ENCODE measurements at places on chromosomes 6 and 20. TPM values are rescaled to one million over a fixed set of nuclear protein-coding genes. Genes with fewer than 3 reads are reported as not detected.

DNA sequence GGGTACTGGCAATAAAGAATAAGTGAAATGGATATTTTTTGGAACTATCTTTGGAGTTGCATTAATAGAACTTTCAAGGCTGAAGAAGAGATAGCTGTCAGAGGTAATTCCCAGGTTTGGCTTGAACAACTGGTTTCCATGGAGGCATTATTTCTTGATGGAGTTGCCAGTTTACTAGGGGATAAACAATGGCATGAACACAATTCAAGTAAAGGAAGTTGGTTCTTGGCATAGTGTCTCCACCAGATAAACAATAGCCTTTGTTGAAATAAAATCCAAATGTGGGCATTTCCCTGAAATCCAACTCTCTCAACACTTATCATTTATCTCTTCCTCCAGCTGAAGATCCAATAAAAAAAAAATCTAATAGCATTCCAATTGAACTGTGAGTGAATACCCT is 454.9 kb downstream of the C6orf118 start:
- H3K27me3 ChIP-seq = no peaks in the 10 kb centered on the region
- no peak overlapping the region for H3K27ac ChIP-seq
- no peak for DNase-seq
- no peaks in the 10 kb centered on the region for H3K36me3 ChIP-seq
- no peaks in the 10 kb centered on the region for H3K4me1 ChIP-seq

DNA sequence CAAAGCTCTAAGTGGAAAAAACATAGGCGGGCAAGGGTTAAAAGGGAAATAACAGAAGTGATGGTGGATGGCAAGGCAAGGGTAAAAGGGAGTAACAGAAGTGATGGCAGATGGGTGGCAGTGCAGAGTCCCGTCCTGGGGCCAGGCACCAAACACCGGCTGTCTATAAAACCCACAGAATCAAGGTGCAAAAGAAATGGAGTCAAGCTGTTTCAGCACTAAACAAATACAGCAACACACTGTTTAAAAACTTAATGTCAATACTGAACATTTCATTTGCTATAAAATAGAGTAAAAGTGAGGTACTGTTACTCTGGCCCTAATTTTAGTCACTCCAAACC is 87.6 kb downstream of the MAN1A1 start:
- H3K4me1 ChIP-seq = peaks cover 3% of the 10 kb centered on the region
- H3K4me3 ChIP-seq = no peak overlapping the region
- no peak for DNase-seq
- H3K36me3 ChIP-seq = peaks cover 20% of the 10 kb centered on the region
- H3K27ac ChIP-seq = no peak overlapping the region
- H3K27me3 ChIP-seq = no peaks in the 10 kb centered on the region

DNA sequence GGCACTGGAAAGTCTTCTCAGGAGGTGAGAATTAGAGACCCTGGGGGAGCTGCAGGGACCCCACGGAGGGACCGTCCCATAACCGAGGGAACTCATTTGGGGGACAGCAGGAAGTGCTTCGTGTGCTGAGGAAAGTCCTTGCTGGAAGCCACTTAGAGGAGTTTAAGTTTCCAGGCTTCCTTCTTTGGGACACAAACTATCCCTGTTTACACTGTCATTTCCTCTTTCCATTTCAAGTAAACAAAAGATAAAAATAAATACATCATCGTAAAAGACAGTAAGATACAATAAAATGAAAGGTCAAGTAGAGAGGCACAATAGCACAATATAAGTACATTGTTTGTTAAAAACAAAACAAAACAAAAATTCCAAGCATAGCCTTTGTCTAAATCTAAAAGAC is 101.2 kb downstream of the TTLL2 start:
- peaks cover 27% of the 10 kb centered on the region for H3K27me3 ChIP-seq
- H3K27ac ChIP-seq = no peak overlapping the region
- no peaks in the 10 kb centered on the region for H3K36me3 ChIP-seq
- no peak for DNase-seq
- H3K4me3 ChIP-seq = no peak overlapping the region

DNA sequence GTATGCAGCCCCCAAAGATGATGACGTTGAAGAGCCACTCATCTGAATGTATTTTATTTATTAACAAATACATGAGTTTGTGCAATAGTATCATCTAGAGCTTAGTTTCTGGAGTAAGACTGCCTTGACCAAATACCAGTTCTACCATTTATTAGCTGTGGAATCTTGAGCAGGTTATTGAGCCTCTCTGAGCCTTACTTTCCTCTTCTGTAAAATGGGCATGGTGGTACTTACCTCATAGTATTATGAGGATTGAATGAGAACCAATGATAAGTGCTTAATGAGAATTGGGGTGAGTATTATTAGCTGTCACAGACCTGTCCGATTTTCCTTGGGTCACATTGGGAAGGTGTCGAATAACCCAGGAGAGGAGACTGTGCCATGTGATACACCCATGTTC is 164.2 kb upstream of the RNF24 start:
- H3K27me3 ChIP-seq = peaks cover 4% of the 10 kb centered on the region
- no peak overlapping the region for H3K27ac ChIP-seq
- no peak overlapping the region for H3K4me3 ChIP-seq
- DNase-seq = no peak
- H3K4me1 ChIP-seq = no peaks in the 10 kb centered on the region

GRCh38 chr20:48787861-48788375 is 39.9 kb downstream of the PREX1 start:
- H3K4me1 ChIP-seq = peaks cover 81% of the 10 kb centered on the region
- no peaks in the 10 kb centered on the region for H3K27me3 ChIP-seq
- no peaks in the 10 kb centered on the region for H3K36me3 ChIP-seq

- H3K4me3 ChIP-seq = no peak overlapping the region
- no peaks in the 10 kb centered on the region for H3K27me3 ChIP-seq
- no peak overlapping the region for H3K27ac ChIP-seq
- DNase-seq = no peak
- H3K4me1 ChIP-seq = no peaks in the 10 kb centered on the region
- no peaks in the 10 kb centered on the region for H3K36me3 ChIP-seq
Measured at GRCh38 chr6:82080767-82081166, 166.8 kb downstream of the IBTK start.

DNA sequence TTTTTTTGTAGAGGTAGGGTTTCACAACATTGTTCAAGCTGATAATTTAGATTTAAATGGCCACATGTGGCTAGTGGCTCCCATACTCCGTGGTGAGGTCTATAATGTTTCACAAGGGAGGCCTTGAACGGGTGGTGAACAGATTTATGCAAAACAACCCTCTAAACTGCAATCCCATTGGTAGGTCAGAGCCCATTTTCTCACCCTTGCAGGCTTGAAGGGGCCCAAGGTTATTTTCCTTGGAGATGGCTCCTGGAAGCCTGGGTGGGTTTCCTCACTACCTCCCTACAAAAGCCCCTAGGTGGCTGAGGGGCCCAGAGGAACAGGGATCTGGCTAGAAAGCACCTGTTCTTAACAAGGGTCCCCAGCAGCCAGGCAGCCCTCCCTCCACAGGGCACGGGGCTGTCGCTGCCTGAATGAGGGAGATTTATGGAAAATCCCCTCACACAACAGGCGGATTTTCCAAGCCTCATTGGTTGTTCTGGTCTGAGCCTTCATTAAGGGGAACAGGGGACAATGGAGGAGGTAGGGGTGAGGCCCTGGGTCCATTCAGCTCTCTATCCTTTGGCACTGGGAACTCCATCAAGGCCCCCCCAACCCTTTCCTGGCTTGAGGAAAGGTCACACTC is 64.6 kb downstream of the VEGFA start:
- peaks cover 5% of the 10 kb centered on the region for H3K27me3 ChIP-seq
- DNase-seq = no peak
- H3K4me3 ChIP-seq = no peak overlapping the region
- no peaks in the 10 kb centered on the region for H3K4me1 ChIP-seq

DNA sequence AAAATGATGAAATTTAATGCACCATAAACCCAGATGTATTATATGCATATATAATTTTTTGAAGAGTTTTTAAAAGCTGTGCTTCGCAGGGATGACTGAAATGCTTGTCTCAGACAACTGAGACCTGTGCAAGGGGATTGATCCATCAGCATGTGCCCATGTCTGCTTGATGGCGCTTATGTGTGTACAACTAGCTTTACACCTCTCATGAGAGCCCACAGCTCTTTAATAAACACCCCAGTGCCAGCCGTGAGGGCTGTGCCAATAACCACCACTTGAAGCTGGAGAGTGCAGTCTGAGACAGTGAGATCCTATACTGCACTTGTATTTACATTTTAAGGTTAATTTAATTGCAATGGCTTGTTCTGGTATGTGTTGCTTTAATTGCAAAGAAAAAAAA is 225.5 kb downstream of the BCKDHB start:
- H3K4me3 ChIP-seq = no peak overlapping the region
- no peak overlapping the region for H3K27ac ChIP-seq
- H3K4me1 ChIP-seq = no peaks in the 10 kb centered on the region
- DNase-seq = no peak
- H3K36me3 ChIP-seq = no peaks in the 10 kb centered on the region

SASH1 gene
- not detected for polyA plus RNA-seq

DNA sequence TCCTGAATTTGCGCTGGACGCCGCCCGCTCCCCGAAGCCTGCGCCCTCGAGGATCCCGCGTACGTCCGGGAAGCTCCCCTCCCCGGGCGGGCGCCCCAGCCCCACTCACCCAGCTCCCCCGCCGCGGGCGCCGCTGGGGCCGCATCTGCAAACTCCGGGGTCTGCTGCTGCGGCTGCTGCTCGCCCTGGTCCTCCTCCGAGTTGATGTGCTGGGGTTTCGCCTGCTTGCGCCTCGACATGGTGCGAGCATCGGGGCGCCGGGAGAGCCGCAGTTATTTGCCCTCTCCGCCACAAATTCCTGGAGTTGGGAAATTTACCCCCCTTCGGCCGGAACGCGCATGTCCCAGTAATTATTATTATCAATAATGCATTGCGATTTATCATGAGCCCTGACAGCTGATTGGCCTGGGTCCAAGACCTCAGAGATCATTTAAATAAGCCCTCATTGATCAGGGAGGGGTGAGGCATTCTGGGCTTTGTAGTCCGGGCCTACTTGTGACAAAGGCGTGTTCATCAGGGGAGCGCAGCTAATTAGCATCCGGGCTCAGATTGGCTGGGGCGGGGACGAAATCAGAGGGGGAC is at the start of gene SALL4:
SALL4 (minus strand) TSS at position 352 of the 582 bp plus-strand sequence; CDS start at position 239, 113 bp downstream.
- H3K27me3 ChIP-seq = peaks cover 77% of the 10 kb centered on the region
- H3K4me1 ChIP-seq = peaks cover 12% of the 10 kb centered on the region
- H3K27ac ChIP-seq = no peak within 1 kb of the TSS
- no peaks in the 10 kb centered on the region for H3K36me3 ChIP-seq
- DNase-seq = no peak

COL12A1 gene
- not detected for polyA plus RNA-seq

PPP1R16B gene
- polyA plus RNA-seq = 54.6 TPM

GOPC gene
- 7.0 TPM for polyA plus RNA-seq

DNA sequence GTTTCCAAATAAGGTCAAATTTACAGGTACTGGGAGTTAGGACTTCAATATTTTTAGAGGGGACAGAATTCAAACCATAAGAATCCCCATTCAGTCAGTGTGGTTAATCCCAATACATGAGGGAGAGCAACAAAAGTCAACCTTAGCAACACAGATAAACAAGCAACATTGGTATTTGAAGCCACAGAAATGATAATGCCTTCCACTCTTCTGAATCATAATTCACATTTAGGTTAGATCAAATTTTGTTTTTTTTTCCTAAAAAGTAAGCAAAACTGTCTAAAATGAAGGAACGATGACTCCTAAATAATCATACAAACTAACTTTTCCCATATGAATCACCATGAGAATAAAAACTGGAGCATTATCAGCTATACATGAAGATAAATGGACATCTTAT is 246.0 kb upstream of the TENT5A start:
- H3K27ac ChIP-seq = no peak overlapping the region
- no peak overlapping the region for H3K4me3 ChIP-seq
- H3K4me1 ChIP-seq = no peaks in the 10 kb centered on the region

DNA sequence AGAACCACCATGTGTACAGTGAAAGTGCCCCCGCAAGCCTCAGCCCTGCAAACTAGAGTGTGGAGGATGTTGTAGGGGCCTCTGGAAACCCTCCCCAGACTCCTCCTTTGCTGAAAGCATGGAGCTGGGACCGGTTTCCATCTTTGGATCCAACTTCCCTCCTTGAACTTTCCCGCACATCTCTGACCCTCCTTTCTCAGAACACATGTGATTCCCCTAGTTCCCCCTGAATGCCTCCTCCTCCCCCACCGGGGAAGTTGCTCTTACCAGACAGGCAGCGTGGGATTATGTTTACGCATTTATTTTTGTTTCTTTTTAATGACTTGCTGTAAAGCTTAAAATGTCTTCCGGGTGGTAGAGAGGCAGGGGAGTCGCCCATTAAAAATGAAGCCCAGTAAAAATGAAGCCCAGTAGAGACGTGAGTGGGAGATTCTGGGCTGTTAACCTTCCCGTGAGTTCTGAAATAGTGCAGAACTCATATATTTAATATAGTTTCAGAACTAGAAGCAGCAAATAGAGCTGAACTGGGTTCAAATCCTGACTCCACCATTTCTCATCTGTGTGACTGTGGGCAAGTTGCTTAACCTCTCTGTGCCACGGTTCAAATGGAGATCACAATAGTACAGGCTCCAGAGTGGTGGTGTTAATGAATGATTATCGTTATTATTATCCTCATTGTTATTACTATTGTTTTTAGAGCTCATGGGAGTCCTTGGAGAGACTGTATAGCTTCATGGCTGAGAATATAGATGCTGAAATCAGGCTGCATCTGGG is 8.0 kb upstream of the PTPN1 start:
- no peak overlapping the region for H3K27ac ChIP-seq
- H3K4me1 ChIP-seq = peaks cover 24% of the 10 kb centered on the region
- H3K36me3 ChIP-seq = no peaks in the 10 kb centered on the region

DNA sequence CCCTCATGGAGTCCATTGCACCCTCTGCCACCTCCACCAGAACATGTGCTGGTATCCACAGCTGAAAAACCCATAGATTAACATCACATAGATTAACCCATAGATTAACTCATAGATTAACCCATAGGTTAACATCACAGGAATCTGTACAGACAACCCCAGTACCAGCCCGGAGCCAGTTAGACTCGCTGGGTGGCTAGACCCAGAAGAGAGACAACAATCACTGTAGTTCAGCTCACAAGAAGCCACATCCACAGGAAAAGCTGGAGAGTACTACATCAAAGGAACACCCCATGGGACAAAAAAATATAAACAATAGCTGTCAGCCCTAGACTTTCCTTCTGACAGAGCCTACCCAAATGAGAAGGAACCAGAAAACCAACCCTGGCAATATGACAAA is 25.1 kb downstream of the SERPINB9 start:
- peaks cover 88% of the 10 kb centered on the region for H3K4me1 ChIP-seq
- peak overlapping the region; percentile 97 for H3K27ac ChIP-seq
- H3K36me3 ChIP-seq = peaks cover 8% of the 10 kb centered on the region
- no peaks in the 10 kb centered on the region for H3K27me3 ChIP-seq

DNA sequence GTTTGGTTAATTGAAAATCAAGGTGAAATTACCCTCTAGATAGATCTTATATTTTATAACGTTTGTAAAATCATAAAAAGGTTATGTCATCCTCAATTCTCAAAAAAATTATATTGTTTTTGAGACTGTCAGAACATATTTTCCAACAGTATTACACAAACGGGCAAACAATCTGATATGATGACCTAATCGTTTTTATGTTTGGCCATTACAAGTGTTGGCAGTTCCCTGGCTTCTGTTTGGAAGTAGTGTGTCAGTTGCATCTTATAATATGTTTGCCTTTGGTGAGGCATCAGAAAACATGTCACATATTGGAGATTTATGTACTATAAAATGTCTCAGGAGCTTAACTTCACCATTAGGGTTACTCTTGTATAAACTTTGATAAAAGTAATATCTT is 308.1 kb upstream of the EPHA7 start:
- DNase-seq = no peak
- H3K4me1 ChIP-seq = no peaks in the 10 kb centered on the region
- no peak overlapping the region for H3K4me3 ChIP-seq
- no peaks in the 10 kb centered on the region for H3K27me3 ChIP-seq
- no peaks in the 10 kb centered on the region for H3K36me3 ChIP-seq
- no peak overlapping the region for H3K27ac ChIP-seq

PARD6B gene
- polyA plus RNA-seq = 0.08 TPM

CYB5R4 gene
- polyA plus RNA-seq = 73.0 TPM

All from naive B cell (primary cell).